NCI-H2081 treated with DMSO at 0.1 percent for 48 hours (cell line): ENCODE measurements at places on chromosomes 1 and 21.

- DNase-seq, result no peak
Measured at GRCh38 chr1:27341525-27342252, at the start of gene SYTL1. TSS of gene SYTL1 (plus strand) at chr1:27342022. CDS start at chr1:27345335, 3,313 bp downstream.

GRCh38 chr1:228900099-228900885 lies 165.0 kb downstream of the RHOU start:
- no peak for DNase-seq

DNA sequence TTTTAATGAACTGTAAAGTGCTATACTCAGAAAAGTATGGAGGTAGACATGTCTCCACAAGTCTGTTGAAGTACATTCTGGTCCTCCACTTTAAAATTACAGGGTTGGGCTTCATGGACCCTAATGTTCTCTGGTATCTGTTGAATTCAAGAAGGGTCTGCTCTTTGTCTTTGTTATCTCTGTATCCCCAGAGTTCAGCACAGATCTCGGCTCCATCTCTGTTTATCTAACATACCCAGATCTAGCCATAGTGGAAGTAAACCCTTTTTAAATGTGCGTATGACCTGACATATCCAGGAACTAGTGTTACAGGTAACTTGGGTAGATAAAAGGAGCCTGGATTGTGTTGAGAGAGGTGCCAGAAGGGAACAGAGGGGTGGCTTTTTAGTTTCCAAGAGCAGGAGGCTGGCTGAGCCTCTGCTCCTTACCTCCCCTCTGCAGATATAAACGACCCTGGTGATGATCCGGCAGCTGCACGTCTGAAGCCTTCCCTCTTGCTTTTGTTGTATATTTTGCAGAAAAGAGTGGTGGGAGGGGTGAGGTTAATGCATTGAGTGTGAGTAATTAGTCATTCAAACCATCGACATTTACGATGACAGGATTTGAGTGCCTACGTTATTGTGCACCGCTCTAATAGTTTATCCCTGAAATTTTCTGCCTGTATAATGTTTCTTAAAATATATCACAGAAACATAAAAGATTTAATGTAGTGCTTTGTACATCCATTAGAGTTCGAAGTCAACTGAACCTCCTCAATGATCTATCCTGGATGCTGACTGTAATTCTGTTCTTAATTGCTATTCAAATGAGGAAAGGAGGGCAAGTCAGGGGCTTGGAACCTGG lies 30.8 kb downstream of the ELAVL4 start:
- peak; percentile 29 for DNase-seq

- no peak for DNase-seq
Measured at GRCh38 chr1:228065543-228066347, 16.8 kb upstream of the ARF1 start.

GRCh38 chr1:117658676-117659075 lies 52.8 kb downstream of the TENT5C start:
- no peak for DNase-seq

- no peak for DNase-seq
Measured at GRCh38 chr1:76109404-76109803, 34.9 kb downstream of the ST6GALNAC3 start.

DNA sequence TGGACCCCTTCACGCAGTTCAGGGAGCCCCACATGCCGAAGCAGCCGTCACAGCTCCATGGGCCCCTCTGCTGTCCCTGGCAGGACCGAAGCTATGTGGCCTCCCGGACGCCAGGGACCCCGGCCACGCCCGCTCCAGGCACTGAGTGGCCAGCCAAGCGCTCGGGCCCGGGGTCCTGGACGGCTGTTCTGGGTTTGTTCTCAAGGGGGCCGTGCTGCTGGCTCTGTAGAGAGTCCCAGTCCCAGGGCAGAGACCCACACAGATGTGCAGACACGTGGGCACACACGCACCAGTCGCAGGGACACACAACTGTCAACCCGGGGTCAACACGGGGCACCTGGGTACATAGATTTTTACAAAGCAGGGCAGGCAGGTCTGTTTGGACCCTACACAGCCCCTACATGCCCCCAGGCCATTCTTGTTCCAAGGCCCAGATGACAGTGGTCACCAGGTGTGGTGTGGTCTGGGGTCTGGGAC lies 6.7 kb downstream of the B3GALT6 start:
- no peak for DNase-seq

DNA sequence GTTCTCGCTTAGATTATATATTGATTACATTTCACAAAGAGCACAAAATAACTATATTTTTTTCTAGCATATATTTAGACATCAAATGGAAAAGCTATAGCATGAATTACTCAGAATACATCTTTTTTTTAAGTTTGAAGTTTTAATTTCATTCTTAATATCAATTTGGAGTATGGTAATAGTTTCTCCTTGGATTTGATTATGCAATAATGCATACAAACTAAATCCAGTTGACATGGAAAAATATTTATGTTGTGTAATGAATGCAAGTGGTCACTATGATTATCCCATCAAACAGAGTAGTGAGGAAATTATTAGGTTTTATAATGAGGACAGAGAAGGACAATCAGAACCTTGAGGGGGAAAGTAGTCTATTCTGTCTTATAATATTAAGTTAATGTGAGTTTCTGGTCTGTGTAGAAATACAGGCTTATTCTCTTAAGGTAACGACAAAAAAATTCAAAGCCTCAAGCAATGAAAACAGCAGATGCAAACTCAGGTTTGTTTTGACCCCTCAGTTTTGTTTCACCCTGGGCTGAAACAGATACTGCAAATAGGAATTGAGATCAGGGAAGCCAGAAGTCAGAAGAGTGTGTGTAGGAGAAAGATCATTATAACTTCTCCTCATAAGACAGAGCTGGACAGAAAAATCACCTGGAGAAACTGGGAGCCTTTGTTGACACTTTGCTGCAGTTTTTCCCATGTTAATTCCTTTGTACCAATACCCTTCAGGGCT lies 23.7 kb downstream of the LRRC8B start:
- DNase-seq, result no peak

DNA sequence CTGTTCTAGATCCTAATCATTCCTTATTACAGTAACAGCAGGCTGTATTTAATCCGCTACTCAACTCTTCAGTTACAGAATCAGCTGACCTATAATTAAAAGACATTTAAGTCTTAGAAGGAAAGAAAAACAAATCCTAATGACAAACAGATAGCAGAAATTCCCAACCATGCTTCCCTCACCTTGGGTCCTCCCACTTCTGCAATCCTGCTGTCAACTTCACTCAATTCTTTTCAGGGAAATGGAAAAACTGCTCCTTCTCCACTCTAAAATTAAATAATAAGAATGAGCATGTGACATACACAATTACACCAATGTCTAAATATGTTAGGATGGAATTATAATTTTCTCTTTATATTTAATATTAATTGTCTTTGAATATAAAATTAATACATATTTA lies 182.6 kb upstream of the LYPLAL1 start:
- DNase-seq, result no peak

DNA sequence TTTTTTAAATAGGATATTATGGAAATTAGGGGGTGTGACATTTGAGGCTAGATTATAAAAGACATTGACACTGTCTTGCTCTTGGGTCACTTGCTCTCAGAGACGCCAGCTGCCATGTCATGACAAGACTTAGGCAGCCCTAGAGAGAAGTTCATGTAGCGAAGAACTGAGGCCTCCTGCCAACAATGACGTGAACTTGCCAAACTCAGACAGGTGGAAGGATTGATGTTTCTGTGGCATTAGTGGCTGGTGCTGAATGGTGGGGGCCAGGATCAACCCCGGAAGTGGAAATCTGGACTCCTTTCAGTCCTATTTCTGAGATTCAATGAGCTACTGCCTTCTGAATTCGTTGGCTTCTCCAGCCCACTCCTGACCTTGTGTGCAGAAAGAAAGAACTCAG lies 14.7 kb downstream of the NCF2 start:
- DNase-seq, result no peak

DNA sequence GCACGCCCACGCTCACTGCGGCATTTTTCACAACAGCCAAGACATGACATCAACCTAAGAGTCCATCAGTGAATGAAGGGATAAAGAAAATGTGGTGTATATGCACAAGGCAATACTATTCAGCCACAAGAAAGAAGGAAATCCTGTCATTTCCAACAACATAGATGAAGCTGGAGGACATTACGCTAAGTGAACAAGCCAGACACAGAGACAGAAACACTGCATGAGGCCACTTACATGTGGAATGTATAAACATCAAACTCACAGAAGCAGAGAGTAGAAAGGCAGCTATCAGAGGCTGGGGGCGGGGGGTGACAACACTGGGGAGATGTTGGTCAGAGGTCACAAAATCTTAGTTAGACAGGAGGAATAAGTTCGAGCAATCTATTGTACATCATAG lies 20.9 kb downstream of the TMPRSS2 start:
- DNase-seq, result no peak

- no peak for DNase-seq
Measured at GRCh38 chr1:1084372-1085170, 10.5 kb upstream of the RNF223 start.

DNA sequence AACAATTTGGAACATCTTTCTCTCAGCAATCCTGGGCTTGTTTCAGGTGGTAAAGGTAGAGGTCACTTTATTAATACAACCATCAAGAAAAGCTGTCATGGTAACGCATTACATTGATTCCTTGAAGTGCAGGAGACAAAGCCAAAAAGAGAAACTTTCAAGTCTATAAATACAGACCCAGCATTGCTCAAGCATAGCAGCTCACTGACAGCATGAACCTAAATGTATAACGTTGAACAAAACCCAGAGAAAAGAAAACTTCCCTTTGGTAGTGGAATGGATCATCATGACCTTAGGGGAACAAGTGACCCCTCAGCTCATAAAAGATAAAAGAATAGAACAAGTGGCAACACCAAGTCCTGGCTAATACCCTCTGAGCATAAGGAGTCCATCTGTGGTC lies 332.2 kb downstream of the NTNG1 start:
- no peak for DNase-seq

DNA sequence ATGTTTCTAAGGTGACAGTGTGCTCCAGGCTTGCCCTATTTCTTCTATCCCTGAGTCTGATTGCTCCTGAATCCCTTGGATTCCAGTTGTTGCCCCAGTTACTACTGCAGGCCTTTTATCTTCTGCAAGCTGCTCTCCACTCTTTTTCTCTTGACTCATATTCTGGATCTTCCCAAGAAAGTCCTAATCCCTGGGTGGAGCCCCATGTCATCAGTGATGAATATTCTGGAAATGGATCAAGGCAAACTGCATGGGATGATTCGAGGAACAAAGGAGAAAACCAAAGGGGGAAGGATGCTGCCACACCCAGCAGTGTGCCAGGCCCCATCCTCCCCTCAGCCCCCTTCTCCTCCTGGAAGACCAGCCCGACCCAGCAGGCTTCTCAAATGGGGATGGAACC lies 63.3 kb upstream of the ATP2B4 start:
- no peak for DNase-seq
